CD4-positive, alpha-beta T cell treated with Interleukin-15 for 4 hours (primary cell): ENCODE measurements at places on chromosomes 12 and 14.

- DNase-seq, result no peak
Measured at GRCh38 chr12:45468751-45469615, 253.1 kb downstream of the ANO6 start.

DNA sequence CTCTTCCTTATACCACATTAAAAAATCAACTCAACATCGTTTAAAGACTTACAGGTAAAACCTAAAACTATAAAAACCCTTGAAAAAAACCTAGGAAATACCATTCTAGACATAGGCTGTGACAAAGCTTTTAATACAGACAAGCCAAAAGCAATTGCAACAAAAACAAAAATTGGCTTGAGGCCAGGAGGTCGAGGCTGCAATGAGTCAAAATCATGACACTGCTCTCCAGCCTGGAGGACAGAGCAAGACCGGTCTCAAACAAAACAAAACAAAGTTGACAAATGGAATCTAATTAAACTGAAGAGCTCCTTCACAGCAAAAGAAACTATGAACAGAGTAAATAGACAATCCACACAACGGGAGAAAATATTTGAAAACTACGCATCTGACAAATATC lies 1057.8 kb downstream of the FSCB start:
- DNase-seq, result no peak

DNA sequence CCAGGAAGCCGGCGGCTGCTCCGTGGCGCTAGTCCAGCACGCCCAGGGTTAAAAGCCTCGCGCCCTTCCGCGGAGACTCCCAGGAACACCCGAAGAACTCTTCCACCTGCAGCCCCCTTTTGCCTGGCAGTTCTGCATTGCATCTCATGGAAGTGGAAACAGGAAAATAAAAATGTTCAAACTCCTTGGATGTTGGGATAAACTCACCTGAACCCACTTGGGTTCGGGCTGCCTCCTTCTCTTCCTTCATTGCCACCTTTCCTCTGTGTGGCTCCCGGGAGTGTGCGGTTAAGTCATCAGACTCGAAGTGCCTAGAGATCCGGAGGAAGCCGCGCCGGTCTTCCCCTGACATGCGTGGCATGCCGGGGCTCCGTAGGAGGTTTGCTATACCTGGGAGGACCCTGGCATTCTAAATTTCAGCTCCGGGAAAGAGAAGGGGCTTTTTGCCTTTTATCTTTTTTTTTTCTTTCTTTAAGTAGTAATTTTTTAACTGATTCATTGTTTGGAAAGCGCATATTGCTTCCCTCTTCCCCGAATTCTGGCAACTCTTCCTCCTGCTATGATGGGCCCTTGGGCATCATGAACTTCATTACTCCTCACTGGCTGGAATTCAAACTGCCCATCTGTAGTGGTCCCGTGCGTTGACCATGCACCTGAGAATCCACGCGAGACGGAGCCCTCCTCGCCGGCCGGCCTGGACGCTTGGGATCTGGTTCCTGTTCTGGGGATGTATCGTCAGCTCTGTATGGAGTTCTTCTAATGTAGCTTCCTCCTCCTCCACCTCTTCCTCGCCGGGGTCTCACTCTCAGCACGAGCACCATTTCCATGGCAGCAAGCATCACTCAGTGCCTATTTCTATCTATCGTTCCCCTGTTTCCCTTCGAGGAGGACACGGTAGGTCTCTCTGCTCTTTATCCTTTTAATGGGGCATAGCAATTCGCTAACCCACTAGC lies 931.4 kb downstream of the DIO2 start:
- no peak for DNase-seq

- no peak for DNase-seq
Measured at GRCh38 chr14:36519431-36520321, at the start of gene NKX2-1. TSS of gene NKX2-1 (minus strand) at chr14:36520232. CDS start at chr14:36520129, 103 bp downstream.

- DNase-seq, result no peak
Measured at GRCh38 chr14:58060898-58061297, 91.1 kb downstream of the ARMH4 start.

DNA sequence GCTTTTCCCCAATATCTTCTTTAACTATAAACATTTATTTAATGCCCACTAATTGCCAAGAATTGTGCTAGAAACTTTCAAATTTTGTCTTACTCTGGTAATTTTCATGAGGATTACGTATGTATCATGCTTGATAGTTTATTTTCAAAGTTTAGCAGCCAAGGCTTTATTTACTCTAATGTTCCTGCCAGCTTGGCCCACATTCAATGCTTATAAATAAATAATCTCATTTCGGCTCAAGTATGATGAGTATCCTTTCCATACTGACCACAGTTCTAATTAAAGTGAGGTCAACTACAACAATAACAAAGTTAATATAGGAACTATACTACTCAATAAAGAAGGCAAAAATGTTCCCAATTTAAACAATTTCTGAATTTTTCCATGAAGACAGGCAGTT lies 259.2 kb downstream of the MED13L start:
- DNase-seq, result no peak

GRCh38 chr14:73189651-73190050 lies 47.7 kb upstream of the PAPLN start:
- no peak for DNase-seq

- DNase-seq, result no peak
Measured at GRCh38 chr14:104794993-104795780, at the start of gene AKT1. TSS of gene AKT1 (minus strand) at chr14:104795748. CDS start at chr14:104792643, 3,105 bp downstream.

DNA sequence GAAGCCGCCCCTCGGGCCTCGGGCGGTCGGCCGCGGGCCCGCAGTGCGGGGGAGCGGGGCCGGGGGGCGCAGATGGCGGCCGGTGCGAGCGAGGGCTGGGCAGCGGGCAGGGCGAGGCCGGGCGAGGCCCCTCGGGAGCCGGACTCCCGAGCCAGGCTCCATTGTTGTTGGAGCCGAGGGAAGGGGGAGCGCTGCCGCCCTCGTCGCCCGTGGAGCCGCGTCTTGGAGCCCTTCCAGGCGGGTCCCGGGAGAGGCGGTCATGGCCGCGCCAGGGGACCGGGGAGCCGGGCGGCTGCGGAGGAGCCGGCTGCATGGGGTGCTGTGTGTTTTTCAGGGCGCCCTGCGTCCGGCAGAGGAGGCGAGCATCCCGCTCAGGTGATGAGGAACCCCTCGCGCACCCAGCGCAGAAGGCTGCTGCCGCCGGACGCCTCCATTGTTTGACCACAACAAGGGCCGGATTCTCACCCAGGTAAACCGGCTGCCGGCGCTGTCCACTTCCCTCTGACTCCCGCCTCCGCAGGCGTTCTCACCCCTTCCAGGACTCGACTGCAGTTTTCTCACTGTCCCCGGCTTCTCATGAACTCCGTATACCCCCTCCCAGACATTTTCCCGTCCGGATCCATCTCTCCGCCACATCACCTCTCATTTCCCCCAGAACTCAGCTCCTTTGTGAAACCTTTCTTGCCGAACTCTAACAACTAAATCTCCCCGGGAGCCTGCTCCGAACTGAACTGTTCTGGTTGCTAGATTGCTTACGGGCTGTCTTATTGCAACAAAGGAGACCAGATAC lies 732 bp downstream of the ZNF664 start:
- DNase-seq, result no peak

DNA sequence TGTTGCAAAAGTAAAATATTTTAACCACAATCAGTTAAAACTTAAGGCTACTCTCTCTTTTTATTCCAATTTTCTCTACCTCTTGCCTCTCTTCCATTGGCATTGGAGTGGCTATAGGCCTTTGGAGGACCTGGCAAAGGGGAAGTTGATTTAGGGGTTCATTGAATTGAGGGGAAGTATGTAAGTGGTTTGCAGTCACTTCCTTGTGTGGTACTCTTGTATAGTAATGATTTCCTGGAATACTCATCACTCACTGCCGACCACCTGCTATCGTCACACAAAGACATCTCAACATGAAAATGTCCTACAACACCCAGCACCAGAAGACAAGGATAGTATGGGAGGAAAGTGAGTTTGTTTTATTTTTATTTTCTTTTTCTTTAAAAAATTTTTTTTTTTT lies 45.7 kb upstream of the CPM start:
- no peak for DNase-seq

GRCh38 chr12:47071241-47071852 lies 8.1 kb upstream of the PCED1B start:
- peak; percentile 37 for DNase-seq

DNA sequence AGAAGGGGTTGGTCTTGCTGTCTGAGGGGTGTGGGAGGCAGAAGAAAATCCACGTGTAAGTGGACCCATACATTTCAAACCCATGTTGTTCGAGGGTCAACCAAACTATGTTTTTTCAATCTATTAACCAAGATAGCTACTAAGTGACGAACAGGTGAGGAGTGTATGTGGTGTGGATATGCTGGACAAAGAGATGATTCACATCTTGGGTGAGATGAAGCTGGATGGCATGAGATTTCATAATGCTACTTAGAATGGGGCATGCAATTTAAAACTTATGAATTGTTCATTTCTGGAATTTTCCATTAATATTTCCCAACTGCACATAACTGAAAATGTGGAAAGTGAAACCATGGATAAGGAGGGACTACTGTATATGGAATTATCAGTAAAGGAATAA lies 17.9 kb upstream of the KTN1 start:
- DNase-seq, result no peak

DNA sequence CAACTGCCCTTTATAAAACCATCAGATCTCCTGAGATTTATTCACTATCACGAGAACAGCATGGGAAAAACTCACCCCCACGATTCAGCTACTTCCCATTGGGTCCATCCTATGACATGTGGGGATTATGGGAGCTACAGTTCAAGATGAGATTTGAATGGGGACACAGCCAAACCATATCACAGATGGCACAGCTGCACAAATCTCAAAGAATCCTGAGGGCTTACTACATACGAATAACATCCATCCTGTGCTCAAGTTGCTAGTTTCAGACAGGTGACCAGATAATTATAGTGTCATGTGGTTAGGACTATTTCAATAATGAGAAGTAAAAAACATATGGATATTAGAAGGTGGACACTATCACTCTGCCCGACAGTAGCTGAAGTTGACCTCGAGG lies 211.2 kb downstream of the NUAK1 start:
- no peak for DNase-seq

- DNase-seq, result no peak
Measured at GRCh38 chr14:23950411-23951135, 3.0 kb upstream of the DHRS4 start.

DNA sequence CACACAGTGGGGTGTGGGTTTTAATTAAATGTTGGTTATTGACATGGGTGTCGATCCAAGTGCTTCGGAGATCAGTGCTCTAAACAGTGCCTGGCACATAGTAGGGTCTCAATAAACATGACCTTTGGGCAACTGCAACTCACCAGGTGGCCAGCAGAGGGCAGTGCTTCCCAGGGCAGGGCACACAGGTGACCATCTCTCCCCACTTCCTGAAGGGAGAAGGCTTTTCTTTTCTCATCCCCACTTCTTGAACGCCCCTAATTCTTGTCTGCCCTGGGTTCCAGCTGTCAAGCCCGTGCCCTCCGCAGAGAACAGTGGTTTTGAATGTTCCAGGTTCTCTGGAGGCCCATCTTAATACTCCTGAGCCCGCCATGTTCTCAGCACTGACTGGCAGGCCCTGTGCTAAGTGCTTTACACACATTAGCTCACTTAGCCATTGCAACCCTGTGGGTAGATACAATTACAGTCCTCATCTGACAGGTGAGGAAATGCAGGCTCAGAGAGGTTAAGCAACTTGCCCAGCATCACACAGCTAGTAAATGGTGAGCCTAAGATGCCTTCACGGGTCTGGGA lies 16.3 kb downstream of the RAPGEF3 start:
- peak; percentile 71 for DNase-seq

DNA sequence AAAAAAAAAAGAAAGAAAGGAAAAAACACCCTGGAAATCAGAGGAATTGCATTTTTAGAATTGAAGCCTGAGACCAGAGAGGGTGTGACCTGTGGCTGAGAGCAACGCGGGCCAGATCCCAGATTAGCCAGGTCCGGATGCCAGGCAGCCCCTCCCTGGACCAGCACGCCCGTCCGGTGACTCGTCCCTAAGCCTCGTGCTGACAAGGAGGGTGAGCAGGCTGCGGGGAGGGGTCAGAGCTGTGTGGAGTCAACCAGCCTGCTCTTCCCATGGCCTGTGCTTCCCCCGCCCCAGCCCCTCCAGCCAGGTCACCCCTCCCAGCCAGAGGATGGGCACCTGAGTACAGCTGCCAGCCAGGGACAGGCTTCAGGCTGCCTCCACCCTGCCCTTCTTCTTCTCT lies 4.2 kb upstream of the KLC1 start:
- DNase-seq, result no peak

GRCh38 chr12:124750149-124750656 lies 113.5 kb downstream of the SCARB1 start:
- no peak for DNase-seq

- no peak for DNase-seq
Measured at GRCh38 chr12:66746489-66747201, 67.8 kb upstream of the GRIP1 start.

DNA sequence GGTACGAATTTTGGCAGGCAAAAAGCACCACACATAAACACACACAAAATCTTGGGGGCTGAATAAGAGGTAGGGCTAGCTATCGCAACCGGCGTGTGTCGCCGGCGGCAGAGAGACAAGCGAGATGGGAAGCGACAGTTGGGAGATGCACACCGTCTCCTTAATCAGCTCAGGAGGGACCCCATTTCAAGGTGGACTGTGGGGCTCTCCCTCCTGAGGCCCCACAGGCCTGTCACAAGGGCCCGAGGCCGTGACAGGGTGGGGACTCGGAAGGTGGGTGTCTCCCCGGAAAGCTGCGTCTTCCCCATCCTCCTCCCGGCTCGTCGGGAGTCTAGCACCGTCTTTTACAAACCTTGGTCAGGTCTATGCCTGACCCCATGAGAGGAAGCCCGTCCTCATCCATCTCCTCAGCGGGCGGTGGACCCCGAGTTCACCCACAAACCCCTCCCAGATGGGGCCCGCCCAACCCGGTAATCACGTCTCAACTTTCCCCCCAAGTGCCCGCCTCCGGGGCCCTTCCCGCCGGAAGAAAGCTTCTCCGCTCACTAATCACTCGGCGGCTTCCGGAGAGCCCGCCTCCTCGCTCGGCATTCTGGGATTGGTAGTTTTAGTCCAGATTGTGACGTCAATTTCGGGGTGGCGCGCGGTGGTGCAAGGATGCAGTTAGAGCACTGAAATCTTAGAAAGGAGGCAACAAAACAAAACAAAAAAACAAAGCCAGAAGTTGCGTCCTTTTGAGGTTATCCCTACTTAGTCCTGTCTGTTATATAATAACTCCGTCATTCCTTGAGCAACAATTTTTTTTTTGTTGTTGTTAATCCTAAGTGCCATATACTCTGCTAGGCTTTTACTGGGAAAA lies at the start of gene WASHC3:
TSS of gene WASHC3 (minus strand) at position 432 of the 859 bp plus-strand sequence. CDS start at position 403, 29 bp downstream.
- DNase-seq, result peak; percentile 94

GRCh38 chr12:49293056-49293956 lies 1.6 kb upstream of the PRPH start:
- no peak for DNase-seq
